ENCODE measurements at places on chromosomes 12 and 14.

- DNase-seq = peak; percentile 69
Observed at GRCh38 chr12:70365648-70366518, at the start of gene KCNMB4. Gene KCNMB4 (plus strand): TSS chr12:70366290. CDS start chr12:70366735, 445 bp downstream.

GRCh38 chr12:112001576-112001975, 11.4 kb downstream of the TMEM116 start:
- DNase-seq = peak; percentile 31

DNA sequence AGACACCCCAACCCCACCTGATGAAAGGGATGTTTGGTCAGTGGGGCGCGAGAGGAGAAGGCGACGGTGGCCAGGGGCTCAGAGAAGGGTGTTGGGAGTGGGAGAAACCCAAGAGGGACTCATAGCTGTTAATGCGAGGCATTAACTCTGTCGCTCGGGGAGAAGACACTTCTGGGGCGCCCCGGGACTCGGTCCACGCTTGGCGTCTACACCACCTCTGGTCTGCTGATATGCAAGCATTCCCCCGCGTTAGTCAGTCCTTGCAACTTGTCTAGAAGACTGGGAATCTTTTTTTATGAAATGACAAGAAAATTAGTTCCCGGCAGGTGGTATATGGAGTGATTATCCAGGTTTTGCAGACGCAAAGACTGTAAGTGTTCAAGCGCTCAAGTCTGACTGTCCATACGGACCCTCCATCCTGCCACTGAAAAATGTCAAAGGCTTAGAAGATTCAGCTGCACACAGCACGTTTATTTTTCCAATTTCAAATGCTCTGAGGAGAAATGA, 360 bp upstream of the SLC35F4 start:
- DNase-seq = no peak

GRCh38 chr12:77224346-77224745, 159.0 kb upstream of the E2F7 start:
- no peak for DNase-seq
